ENCODE measurements at places on chromosomes 2 and 18.

- peak; percentile 5 for DNase-seq
These were observed 115.1 kb upstream of the NOSTRIN start for GRCh38 chr2:168687314-168687713.

GRCh38 chr2:69567909-69568300 lies 75.6 kb downstream of the AAK1 start:
- no peak for DNase-seq

DNA sequence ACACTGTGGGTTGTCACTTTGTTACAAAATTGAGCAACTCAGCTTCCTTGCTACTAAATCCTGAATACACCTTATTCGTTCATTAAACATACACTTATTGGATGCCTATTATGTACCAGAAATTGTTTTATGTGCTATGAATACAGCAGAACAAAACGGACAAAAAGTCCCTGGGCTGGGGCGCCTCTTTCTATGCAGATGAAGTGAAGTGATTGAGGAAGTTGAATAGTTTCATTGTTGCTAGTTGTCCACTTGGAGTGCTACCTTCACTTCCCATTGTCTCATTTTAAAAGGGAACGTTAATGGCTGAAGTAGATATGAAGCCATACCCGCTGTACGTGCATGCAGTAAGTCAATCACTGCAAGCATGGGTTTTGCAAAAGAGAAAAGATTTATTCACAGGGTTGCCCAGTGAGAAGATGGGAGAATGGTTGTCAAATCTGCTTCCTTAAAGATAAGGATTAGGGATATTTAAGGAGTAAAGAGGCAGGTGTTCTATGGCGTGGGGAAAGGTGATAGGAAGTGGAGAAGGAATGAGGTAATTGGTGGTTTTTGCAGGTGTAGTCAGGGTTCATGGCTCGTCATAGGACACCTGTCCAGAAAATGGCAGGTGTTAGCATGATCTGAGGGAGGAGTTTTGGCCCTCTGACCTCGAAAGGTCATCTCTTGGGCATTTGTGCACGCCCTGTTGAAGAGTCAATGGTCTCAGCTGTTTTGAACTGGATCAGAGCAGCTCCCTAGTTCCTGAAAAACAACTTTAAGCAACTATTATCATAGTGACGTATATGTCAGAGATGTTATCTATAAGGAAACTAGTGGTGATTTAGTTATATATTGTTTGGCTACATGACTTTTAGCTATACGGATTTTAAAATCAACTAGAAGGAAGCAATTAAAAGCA lies 23.5 kb downstream of the TRPM8 start:
- DNase-seq, result no peak

DNA sequence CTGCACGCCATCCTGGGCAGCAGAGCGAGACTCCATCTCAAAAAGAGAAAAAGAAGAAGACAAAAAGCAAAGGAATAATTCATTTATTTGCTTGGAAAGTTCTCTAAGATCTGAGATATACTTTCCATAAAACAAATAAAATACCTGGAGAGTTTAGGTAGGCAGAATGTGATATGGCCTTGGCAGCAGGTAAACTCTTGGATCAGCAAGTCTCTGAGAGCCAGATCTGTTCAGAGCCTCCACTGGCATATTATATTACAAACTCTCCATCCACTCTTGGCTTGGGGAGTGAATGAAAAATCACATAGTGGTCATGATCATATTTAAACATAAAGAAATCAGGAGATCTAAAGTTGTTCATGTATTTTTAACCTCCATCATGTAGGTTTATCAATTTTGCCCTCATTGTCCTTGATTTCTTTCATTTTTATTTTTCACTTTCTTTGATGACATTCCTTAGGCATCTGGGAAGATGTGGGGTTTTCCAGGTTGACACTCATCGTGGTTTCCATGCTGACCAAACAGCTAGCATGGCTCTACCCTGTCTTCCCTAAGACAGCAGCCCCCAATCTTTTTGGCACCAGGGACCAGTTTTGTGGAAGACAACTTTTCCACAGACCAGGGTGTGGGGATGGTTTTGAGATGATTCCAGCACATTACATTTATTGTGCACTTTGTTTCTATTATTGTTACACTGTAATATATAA lies 10.2 kb downstream of the LRRFIP1 start:
- no peak for DNase-seq

DNA sequence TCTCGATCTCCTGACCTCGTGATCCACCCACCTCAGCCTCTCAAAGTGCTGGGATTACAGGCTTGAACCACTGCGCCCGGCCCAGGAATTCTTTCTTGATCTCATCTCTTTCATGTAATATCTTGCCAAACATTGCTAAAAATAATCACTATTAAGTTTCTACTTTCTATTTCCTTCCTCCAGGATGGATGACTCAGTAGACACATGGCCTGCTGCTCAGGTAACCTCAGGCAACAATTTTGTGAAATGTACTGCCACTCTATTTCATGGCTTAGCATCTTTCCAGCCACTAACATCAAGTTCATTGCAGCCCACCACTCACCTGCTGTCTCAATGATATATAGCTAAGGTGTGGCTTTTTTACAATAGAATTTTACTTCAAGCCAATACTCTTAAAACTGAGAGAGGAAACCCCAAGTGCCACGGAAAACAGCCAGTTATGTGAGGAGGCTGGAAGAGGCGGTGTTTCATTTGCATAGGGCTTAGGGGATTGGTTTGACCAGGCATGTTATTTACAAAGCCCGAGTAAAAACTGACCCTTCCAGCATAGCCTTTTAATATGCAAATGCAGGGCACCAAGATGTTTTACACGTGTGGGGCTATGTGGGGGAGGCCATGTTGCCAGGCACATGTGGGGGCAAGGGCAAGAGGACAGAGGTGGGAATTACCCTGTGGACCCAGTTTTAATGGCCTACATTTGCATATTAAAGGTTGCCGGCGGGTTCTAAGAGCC lies 11.3 kb upstream of the SUMO1 start:
- no peak for DNase-seq

- no peak for DNase-seq
These were observed 129.7 kb downstream of the PTPRM start for GRCh38 chr18:7696780-7697179.

- DNase-seq, result no peak
These were observed 39.8 kb upstream of the EVA1A start for GRCh38 chr2:75600461-75601011.

DNA sequence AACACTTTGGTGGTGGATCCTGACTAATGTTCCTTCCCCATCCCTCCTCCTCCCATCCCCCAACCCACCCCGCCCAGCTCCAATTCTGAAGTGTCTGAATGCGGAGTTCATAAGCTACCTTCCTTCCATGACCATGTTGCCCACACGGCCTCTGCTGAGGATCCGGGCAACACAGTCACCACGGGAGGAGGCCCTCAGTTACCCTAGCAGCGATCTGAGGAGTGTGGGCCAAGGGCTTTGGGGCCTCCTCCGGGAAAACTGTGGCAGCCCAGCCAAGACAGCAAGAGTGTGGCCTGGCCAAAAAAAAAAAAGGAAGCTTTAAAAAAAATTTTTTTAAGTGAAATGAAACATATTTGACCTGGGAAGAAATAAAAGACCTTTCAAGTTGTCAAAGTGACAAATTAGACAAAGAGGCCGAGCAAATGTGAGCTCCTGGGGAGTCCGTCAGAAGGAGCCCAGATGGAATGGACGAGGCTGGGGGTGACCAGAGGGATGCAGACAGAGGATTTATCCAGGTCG lies 169.0 kb upstream of the PKDCC start:
- no peak for DNase-seq

DNA sequence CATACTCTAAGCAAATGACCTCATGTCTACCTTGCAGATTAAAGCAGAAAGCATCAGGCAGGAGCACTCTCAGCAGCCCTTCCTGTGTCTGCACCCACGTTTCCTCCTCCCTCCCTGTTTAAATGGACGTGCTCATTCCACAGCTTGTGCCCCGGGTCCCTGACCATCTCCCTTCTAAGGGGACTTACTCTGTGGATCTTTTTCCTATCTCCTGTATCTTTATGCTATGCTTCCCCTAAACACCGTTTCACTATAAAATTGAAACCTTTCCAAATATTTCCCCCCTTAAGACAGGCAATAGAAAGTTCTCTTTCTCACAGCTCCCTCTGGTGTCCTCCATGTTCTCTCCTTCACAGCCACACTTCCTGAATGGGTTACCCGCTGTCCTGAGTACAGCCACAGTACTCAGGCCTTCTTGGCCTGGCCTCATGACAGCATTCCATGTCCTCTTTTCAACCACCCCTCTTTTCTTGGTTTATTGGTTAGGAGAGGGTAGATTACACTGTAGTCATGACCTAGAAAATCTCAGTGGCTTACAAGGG lies 41.1 kb downstream of the TMEM185B start:
- no peak for DNase-seq

- DNase-seq, result no peak
These were observed 133.7 kb upstream of the MEIS1 start for GRCh38 chr2:66301022-66301766.

DNA sequence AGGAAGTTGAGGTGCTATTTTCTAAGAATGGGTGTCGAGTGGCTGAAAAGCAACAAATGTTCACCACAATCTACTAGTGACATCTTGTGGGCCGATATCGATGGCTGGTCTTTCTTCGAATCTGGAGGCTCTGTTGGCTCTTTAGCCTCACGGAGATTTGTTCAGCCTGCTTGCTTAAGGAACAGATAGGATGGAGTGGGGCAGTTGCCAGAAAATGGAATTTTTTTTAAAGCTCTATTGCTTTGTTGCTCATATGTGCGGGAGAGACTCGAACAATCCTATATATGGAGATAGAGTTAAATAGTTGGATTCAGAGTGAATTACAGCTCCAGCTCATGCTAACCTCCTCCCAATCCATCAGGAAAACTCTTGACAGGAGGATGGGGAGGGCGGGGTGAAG lies 70.9 kb upstream of the LYPD6B start:
- no peak for DNase-seq

DNA sequence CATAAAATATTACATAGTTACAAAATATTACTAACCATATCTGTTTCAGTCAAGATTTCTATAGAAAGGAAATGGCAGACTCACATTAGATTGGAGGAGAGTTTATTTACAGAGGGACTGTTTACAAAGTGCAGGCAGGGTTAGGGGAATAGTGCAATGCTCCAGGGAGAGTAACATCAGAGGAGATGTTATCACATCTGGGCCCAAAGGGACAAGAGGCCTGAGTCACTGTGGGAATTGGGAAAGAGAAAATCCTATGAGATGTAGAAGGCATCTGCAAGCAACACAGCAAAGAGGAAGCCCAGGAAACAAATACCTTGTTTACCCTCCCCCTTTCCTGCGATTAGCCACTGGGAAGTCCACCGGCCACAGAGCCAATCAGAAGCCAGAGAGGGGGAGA lies 227.3 kb upstream of the TANK start:
- no peak for DNase-seq

GRCh38 chr2:223528036-223528435 lies 74.1 kb downstream of the SCG2 start:
- no peak for DNase-seq

GRCh38 chr18:8686611-8687010 lies 18.7 kb upstream of the MTCL1 start:
- no peak for DNase-seq

GRCh38 chr2:8684540-8684877 lies 2.7 kb downstream of the ID2 start:
- DNase-seq, result no peak

- DNase-seq, result no peak
These were observed 38.2 kb downstream of the CASP8 start for GRCh38 chr2:201298462-201299052.

- no peak for DNase-seq
These were observed 58.1 kb downstream of the REV1 start for GRCh38 chr2:99431587-99432275.

DNA sequence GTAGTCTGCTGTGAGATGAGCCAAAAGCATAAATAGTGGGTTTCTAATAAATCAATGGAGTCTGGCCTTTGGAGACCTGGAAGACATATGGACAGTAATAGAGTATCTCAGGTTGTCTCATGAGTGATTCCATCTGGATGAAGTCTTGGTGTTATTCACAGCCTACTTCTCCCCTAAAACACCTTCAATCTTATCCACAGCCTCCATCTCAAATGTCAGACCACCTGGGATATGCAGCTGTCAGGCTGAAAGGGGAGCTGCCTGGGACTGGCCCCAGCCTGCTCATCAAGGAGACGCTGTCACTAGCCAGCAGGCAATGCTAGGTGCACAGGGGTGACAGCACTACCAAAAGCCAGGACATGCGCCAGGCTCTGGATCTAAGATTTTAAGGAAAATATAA lies 684.0 kb upstream of the ZEB2 start:
- no peak for DNase-seq

DNA sequence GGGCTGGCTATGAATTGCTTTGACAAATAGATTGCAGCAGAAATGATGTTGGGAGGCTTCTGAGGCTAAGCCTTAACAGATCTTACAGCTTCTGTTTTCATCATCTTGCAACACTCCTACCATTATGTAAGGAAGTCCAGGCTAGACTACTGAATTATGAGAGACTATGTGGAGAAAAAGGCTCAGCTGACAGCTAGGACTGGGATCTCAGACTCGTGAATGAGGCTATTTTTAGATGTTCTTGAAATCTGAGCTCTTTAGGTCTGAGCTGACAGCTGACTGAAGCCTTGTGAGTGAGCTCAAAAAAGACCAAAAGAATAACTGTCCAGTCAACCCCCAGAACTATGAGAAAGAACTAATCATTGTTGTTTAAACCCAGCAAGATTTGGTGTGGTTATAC lies 70.3 kb downstream of the VWC2L start:
- no peak for DNase-seq

GRCh38 chr2:111711270-111711669 lies 172.7 kb downstream of the ANAPC1 start:
- no peak for DNase-seq

- DNase-seq, result no peak
These were observed 19.4 kb downstream of the CFLAR start for GRCh38 chr2:201135386-201135785.

GRCh38 chr2:12156349-12156748 lies 409.9 kb downstream of the LPIN1 start:
- DNase-seq, result no peak

GRCh38 chr2:136019306-136019705 lies 33.9 kb upstream of the DARS1 start:
- no peak for DNase-seq

DNA sequence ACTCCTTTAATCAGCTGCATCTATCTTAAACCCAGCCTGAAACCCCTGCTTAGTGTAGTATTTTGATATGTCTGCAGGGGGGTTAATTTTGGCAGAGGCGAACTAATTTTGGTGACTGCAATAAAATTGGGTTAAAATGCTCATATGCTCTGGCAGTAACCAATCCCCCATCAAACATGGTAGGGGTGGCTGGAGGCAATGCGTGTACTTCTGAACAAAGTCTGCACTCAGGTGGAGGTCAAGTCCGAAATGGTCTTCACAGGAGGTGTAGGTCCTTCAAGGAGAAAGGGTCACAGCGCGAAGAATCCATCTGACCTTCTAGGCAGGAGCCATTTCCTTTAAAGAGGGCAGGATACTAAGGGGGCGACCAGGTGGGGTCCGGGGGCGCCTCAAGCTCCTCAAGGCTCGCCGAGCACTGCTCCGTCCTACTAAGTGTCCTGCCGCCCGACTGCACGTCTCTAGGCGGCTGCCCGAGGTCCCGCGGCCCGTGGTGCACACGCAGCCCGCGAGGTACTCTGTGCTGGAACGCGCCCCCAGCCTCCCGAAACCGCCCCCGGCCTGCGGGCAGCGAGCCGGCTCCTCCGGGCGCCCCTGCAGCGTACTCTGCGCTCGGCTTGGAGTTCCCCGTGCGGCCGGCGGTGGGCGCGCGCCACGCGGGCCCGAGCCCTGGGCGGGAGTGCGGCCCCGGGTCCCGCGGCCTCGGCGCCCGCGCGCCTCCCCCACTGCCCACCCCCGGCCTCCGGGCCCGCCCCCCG lies 1.7 kb upstream of the LDLRAD4 start:
- no peak for DNase-seq

- DNase-seq, result no peak
These were observed 77.3 kb upstream of the SH3BP4 start for GRCh38 chr2:234874347-234875046.

All from SW 1271 (cell line).